Activated naive CD8-positive, alpha-beta T cell treated with anti-CD3 and anti-CD28 coated beads, Interleukin-2, amount 10 ng/mL, durations not matched to agents 7 days and 5 days (primary cell): ENCODE measurements at places on chromosomes 13 and 19. TPM values are rescaled to one million over a fixed set of nuclear protein-coding genes. Genes with fewer than 3 reads are reported as not detected.

GRCh38 chr19:51407511-51408131, 9.8 kb downstream of the SIGLEC10 start:
- H3K4me1 ChIP-seq: peaks cover 8% of the 10 kb centered on the region
- no peak for DNase-seq
- H3K27ac ChIP-seq: no peak overlapping the region
- peaks cover 14% of the 10 kb centered on the region for H3K36me3 ChIP-seq
- H3K4me3 ChIP-seq: no peak overlapping the region
- peaks cover 7% of the 10 kb centered on the region for H3K27me3 ChIP-seq

DNA sequence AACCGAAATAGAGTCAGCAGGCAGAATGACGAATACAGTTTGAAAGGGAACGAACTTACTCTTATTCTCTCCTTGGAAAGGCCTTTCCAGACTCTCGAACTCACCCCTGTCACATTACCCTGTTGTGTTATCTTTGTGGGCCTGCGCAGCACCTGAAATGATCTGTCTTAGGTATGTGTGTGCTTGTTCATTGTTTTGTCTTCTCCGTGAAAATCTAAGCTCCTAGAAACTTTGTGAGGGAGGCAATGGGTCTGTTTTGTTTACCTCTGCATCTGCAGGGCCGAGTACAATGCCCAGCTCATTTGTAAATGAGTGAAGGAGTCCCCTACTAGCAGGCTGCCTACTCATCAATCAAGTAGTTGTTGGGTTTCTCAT, 19.6 kb downstream of the HMGB1 start:
- peaks cover 3% of the 10 kb centered on the region for H3K4me1 ChIP-seq
- no peaks in the 10 kb centered on the region for H3K36me3 ChIP-seq
- DNase-seq: no peak
- H3K4me3 ChIP-seq: no peak overlapping the region

DNA sequence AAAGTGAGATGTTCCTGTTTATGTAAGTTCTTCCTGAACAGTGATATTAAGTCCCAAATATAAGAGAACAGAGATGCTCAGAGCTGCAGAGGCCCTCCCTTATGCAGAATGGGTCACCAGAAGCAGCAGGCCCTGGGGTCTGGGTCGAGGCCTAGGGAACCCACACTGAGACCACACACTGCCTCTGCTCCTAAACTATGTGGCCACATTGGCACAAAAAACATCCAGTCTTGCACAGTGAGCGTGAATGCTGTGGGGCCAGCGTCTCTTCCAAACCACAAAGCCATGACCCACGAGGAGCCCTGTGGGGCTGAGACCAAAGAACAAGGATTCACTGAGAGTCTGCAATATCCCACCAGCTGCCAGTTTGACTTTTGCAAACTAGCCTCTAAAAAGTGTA, 23.6 kb downstream of the PROZ start:
- peaks cover 39% of the 10 kb centered on the region for H3K36me3 ChIP-seq
- no peak overlapping the region for H3K4me3 ChIP-seq
- H3K27ac ChIP-seq: peak overlapping the region; percentile 16
- no peaks in the 10 kb centered on the region for H3K27me3 ChIP-seq
- H3K4me1 ChIP-seq: peaks cover 35% of the 10 kb centered on the region

GRCh38 chr19:18274219-18274780, at the start of gene IQCN:
TSS of gene IQCN (minus strand) at chr19:18274452. CDS start at chr19:18269478, 4,974 bp downstream.
- no peaks in the 10 kb centered on the region for H3K27me3 ChIP-seq
- H3K4me3 ChIP-seq: peak within 1 kb of the TSS; percentile 28
- H3K27ac ChIP-seq: peak within 1 kb of the TSS; percentile 56
- H3K4me1 ChIP-seq: peaks cover 35% of the 10 kb centered on the region

GRCh38 chr19:31154021-31154420, 195.2 kb downstream of the TSHZ3 start:
- H3K4me1 ChIP-seq: no peaks in the 10 kb centered on the region
- H3K27me3 ChIP-seq: peaks cover 4% of the 10 kb centered on the region
- no peak overlapping the region for H3K27ac ChIP-seq
- no peaks in the 10 kb centered on the region for H3K36me3 ChIP-seq
- DNase-seq: no peak

GRCh38 chr19:35438096-35438495, 10.0 kb upstream of the FFAR2 start:
- no peak for DNase-seq
- peaks cover 14% of the 10 kb centered on the region for H3K27me3 ChIP-seq
- H3K36me3 ChIP-seq: no peaks in the 10 kb centered on the region
- no peak overlapping the region for H3K4me3 ChIP-seq
- H3K4me1 ChIP-seq: peaks cover 18% of the 10 kb centered on the region

DNA sequence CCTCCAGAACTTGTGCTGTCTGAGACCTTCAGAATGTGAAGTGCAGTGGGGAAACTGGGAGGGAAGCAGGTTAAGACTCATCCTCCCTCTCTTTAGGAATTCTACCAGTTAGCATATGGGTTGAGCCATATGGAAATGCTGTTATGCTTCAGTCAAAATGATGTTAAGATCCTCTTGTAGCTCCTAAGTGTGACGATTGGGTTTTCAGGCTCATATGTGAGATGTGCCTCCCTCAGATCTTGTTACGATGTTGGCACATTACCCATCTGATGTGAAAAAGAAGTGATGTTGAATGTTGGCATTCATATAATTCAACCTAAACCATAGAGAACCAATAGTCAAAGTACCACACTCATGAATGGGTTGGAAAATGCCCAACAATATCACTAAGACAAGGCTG, 67.8 kb upstream of the IPO5 start:
- H3K27me3 ChIP-seq: no peaks in the 10 kb centered on the region
- H3K4me1 ChIP-seq: no peaks in the 10 kb centered on the region
- no peak for DNase-seq
- H3K36me3 ChIP-seq: no peaks in the 10 kb centered on the region
- no peak overlapping the region for H3K4me3 ChIP-seq
- H3K27ac ChIP-seq: no peak overlapping the region

DNA sequence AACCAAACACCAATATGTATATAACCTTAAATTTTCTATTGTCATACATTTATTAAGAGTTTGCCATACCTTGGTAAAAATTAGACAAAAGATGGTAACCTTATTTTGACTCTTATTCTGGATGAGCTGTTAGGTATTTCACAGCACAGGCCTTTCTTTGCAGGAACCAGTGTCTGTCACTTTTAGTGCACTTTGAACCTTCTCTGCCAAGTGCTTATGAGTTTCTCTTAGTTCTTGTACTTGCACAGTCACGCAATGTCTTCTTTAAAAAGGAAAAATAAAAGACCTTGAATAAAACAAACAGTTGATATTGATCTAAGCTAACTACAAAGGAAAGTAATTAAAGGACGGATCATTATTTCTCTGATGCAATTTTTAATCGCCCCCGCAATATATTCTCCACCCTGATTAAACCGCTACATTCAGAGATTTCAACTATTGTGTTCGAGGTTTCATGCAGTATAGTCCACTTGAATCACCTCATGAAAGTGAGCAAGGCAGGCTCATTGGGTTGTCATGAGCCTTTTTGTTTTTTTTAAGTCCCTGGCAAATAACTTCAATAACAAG, 534.5 kb downstream of the KLF5 start:
- H3K4me1 ChIP-seq: peaks cover 6% of the 10 kb centered on the region
- H3K27me3 ChIP-seq: no peaks in the 10 kb centered on the region
- H3K4me3 ChIP-seq: no peak overlapping the region

- no peak overlapping the region for H3K4me3 ChIP-seq
- H3K27ac ChIP-seq: no peak overlapping the region
- DNase-seq: no peak
- H3K4me1 ChIP-seq: no peaks in the 10 kb centered on the region
Measured at GRCh38 chr13:41639955-41640780, 182.8 kb downstream of the RGCC start.

GRCh38 chr13:74850893-74851292, 631.1 kb downstream of the TBC1D4 start:
- H3K36me3 ChIP-seq: no peaks in the 10 kb centered on the region
- no peaks in the 10 kb centered on the region for H3K27me3 ChIP-seq
- no peaks in the 10 kb centered on the region for H3K4me1 ChIP-seq
- no peak overlapping the region for H3K27ac ChIP-seq
- DNase-seq: no peak
- no peak overlapping the region for H3K4me3 ChIP-seq

DNA sequence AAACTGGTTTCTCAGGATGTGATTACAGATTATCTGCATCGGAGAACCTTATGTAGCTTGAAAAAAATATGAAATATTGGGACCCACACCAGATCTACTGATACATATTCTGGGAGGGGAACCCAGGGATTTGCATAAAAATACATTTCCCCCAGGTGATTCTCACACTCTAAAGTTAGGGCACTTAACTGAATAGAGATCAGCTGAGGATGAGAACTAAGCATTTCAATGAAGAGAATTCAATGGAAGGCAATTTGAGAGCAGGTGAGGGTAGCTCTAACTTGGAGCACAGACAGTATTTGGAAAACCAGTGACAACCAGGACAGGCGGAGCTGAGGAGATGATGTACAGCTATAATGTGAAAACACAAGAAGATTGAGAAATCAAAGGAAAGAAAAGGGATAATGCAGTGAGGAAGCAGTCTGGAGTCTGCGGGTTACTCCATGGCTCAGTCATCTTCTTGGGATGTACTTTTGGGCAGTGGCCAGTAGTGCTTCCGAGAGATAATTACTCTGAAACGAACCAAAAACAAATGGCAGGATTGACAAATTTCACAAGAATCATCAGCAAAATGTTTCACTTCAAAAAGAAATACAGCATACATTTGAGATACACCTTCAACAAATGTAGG, 6.1 kb upstream of the OXGR1 start:
- H3K27ac ChIP-seq: no peak overlapping the region
- H3K4me1 ChIP-seq: no peaks in the 10 kb centered on the region
- H3K36me3 ChIP-seq: no peaks in the 10 kb centered on the region

Gene SULT2A1
- total RNA-seq: not detected

Gene CGB5
- total RNA-seq: not detected

Gene DPY19L3
- total RNA-seq: 17.5 TPM

Gene NCAN
- not detected for total RNA-seq

Gene C19orf18
- total RNA-seq: 0.79 TPM

Gene ZNF565
- 4.2 TPM for total RNA-seq

Gene B3GNT3
- total RNA-seq: not detected

Gene ZNF844
- 6.7 TPM for total RNA-seq

Gene MUC16
- 0.03 TPM for total RNA-seq
